Stimulated activated CD8-positive, alpha-beta memory T cell treated with anti-CD3 and anti-CD28 coated beads, Interleukin-7, amount 100 ng/mL, for 48 hours (primary cell): ENCODE measurements at places on chromosomes 5 and 9.
A peak's percentile ranks its signal among the peaks of the same experiment; 100 is the strongest.

GRCh38 chr5:1007681-1008450 lies 736 bp upstream of the NKD2 start:
- no peak for DNase-seq

DNA sequence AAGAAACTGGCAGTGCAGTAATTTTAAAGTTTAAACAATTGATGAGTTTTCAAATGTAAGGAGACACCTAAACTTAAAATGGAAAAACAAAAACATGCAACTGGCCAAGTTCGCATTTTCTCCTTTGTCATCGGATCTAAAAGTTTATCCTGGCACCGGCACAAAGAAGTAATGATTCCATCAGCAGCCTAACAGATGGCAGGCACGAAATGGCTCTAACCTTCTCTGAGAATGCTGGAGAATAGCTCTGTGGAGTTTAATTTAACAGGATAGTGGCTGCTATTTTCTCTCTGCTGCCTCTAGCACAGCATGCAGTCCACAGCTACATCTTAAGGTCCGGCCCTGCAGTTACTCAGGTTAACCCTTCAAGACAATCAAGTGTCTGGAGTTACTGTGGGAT lies 82.2 kb downstream of the PRELID2 start:
- DNase-seq: no peak

GRCh38 chr5:10676224-10676623 lies 84.8 kb downstream of the DAP start:
- no peak for DNase-seq

DNA sequence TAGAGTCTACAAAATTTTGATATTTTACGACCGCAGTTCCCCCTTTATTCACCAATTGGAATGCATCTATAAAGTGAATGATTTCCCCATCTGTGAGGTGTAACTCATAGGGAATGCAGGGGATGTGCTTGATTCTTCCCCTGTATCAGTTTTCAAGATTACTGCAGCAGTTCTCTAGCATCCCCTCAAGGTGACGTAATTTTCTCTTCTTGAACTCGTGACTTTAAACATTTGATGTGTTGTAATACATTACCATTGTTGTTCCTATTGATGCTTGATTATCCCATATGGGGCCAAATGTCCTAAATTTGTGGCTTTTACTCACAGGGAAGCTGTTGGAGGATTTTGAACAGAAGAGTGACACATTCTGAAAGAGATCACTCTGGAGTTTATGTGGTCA lies 240.2 kb downstream of the CD180 start:
- no peak for DNase-seq

DNA sequence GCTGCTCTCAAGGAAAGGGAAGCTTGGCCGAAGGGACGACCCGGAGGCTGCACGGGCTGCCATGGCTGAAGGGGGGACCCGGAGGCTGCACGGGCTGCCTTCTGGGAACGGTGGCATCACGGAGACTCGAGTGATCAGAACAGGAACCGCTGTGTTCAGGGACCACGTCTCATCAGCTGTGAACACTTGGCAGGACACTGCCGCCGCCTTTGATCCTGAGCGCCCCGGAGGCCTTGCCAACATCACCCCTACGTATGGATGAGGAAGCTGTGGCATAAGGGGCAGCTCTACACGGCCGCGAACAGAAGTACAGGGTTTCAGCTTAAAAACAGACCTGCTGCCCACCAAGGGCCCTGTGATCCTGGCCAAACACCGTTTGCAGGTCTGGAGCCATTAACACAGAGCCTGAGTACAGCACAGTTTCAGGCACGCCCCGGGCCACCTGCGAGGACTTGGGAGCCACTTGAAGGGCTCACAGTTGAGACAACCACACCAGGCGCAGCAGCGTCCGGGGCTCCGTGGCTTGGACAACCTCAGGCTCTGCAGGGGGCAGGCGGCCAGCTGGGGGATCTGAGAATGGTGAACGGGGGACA lies 23.9 kb upstream of the TERT start:
- no peak for DNase-seq

DNA sequence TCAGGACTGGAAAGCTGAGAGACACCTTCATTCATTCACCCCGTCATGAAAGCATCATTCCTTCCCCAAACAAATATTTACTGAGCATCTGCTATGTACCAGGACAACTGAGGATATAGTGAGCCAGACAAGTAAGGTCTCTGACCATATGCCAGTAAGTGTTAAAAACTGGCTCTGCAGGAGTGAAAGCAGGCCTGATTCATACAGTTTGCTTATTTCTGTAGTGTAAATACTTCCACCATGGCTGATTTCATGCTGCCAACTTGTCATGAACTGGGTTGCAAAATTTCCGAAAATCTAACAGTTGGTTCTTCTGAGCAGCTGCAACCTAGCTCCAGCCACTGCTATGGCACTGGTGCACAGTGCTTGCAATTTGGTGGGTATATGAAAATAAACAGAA lies 68.1 kb downstream of the YIPF5 start:
- no peak for DNase-seq

DNA sequence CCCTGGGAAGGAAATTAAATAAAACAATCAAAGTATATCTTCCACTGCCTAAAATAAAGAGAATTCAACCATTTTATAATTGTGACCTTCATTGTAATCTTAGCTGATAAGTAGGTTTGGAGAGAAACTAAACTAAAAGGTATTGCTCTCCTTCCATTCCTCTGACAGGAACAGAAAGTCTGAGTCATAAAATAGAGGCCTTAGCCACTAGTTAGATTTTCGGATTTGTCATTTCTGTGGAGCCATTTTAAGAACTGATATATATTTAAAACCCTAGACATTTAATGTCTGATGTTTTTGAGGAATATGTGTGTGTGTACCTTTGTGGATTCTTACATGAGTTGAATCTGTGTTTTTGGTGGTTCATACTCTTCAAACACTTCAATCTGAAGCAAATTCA lies 11.8 kb upstream of the TMC1 start:
- DNase-seq: no peak

DNA sequence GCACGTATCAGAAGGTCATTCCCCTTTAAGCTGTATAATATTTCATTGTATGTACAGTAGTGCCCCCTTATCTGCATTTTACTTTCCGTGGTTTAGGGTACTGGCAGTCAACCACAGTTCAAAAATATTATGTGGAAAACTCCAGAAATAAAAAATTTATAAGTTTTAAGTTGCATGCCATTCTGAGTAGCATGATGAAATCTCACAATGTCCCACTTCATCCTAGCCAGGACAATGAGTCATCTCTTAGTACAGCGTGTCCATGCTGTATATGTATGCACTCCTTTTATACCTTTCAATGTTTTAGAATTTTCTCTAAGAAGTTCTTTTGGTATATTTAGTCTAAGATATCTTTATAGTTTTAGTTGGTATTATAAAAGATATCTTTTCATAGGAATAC lies 115.0 kb upstream of the HAND1 start:
- no peak for DNase-seq

GRCh38 chr9:124455820-124456219 lies 5.6 kb downstream of the ADGRD2 start:
- no peak for DNase-seq

DNA sequence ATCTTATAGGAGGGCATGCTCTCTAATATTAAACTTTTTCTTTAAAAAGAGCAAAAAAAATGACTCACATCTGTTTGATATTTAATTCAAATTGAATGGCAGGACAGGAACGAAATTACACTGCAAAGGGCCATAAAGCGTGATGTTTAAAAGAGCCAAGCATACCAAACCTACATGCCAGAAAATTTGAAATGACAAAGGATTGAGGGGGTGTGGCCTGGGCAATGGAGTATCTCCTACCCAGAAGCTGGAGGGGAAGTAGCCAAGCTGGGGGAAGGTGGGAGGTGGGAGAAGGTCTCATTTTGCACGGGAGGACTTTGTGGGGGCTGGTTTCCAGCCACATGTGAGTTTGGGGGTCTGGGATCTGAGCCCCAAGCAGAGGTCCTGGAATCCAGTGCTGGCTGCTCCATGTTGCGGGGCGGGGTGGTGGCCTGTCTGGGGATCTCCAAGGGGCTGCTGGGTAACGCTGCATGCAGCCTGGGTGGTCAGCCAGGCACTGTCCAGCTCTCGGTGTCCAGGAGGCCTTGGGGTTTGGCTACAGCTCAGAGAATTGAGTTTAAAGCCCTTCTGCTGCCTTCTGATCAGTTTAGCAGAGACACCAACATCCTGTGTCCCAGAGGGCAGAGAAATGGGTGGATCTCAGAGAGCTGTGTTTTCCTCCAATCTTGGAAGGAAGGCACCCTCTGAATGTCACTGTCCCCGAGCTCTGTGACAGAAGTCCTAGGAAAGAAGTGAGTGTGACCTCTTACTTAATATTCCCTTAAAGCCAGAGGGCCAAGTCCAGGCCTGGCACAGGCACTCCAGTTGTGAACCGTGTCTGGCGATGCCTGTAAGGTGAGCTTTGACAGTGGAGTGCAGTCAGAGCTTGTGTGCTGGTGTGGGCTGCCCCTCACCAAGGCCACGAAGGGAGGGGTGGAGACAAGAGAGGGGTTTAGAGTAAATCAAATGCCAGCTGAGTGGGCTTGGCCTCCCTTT lies 7.6 kb downstream of the DCANP1 start:
- DNase-seq: no peak

- DNase-seq: no peak
Measured at GRCh38 chr9:86705490-86705889, 241.8 kb downstream of the GAS1 start.

DNA sequence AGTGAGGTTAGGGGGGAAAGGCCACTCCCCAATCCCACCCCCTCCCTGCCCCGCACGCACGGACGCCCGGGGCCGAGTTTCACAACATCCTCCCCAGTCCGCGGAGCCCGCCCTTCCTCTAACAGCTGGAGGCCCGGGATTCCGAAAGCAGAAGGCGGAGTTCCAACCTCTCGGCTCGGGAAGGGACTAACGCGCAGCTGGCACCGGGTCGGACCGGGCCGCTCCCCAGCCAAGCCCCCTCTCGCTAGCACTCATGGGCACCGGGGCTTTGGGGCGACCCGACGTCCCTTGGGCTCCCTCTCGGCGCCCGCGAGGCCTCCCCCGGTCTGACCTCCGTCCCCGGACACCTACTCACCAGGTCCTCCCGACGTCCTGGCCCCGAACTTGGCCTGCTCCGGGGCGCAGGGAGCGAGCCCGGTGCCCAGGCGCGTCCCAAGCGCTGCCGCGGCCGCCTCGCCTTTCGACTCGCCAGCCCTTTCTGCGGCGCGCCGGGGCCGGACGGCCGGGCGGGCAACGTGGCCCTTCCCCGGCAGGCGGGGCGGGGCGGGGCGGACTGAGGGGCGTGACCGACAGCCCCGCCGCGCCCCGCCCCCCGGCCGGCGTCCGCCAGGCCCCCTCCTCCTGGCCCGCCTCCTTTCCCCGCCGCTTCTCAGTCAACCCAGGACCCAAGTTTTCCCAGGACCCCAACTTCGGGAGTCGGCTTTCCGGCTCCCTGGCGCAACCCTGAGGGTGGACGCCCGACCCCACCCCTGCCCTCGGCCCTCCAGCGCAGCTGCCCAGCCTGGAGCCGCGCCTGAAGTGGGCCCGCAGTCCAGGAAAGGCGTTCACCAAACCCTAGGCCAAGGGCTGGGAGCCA lies at the start of gene MGAT1:
Gene MGAT1 (minus strand): TSS at position 482 of the 856 bp plus-strand sequence. CDS start 9,835 bp downstream, outside the sequence.
- peak; percentile 67 for DNase-seq

DNA sequence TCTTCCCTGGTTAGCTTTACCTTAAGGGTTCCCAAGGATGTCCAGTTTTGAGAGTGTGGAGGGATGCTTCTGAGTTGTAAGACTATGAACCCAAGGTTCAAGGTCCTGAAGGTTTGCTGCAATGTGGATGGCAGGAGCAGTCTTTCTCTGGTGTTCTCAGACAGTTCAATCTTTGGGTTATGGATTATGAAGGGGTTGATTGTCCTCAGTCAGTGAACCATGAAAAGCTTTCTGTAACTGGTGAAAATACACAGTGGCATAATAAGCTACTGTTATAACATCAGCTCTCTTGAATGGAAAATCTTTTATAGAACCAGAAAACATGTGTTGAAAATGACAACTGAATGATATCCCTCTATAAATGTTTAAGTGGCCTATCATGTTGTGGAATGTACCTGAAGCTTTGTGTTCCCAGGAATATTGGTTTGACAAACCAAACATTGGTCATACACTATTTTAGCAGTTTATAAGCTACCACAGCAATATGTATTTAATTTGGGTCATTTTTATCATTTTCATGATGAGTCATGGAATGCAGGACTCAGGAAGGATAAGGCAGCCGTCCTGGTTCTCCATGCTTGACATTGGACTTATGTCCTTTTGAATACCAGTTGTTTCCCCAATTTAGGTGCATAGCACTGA lies 1041.8 kb upstream of the ARRDC3 start:
- DNase-seq: no peak

- no peak for DNase-seq
Measured at GRCh38 chr9:113653746-113654604, 190.4 kb downstream of the RGS3 start.

DNA sequence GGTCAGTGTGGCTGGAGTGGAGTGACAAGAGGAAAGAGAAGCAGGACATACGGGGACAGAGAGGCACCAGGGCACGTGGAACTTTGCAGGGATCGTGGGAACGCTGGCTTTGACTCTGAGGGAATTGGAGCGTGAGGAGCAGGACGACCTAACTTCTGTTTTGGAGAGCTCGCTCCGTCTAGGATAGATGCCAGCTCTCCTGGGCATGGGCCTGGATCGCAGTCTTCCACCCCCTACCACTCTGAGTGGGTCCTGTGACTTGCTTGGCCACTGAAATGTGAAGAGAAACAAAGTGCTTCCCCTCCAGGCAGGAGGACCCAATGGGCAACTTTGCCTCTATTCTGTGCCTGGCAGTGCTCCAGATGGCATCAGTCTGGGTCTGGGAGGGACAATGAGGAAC lies 8.7 kb upstream of the SH3PXD2B start:
- DNase-seq: no peak
